ENCODE measurements at places on chromosomes 4 and X.

DNA sequence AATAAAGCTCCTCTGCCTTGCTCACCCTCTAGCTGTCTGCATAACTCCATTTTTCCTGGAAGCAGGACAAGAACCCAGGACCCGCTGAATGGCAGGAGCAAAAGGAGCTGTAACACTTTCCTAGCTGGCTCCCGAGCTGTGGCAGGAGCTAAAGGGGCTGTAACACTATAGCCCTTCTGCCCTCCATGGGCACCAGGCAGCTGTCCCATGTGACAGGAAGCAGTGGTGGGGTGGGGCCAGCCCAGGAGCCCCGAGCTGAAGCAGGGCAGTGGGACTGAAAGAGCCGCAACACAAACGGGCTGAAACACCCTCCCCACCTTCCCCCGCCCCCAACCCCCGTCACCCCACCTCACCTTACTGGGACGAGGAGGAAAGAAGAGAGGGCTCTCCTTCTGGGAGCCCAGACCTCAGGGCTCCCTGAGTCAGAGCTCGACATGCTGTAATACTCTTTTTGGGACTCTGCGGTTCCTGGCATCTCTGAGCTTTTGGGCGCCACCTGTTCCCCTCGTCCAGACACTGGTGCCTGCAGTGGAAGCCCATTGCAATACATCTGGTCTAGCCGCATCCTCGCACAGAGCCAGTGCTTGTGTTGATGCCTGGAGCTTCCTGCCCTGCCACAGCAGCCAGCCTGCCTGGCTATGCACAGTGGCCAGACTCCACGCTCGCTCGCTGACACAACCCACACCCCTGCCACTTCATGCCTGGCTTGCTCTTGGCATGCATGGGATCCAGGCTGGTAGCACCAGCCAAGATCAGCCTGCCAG, 39.4 kb downstream of the PPM1K start:
- peak; percentile 4 for DNase-seq

- no peak for DNase-seq
Measured at GRCh38 chr4:155673453-155673979, 6.9 kb downstream of the GUCY1A1 start.

- DNase-seq, result no peak
Measured at GRCh38 chrX:124555036-124555595, 208.8 kb downstream of the SH2D1A start.

DNA sequence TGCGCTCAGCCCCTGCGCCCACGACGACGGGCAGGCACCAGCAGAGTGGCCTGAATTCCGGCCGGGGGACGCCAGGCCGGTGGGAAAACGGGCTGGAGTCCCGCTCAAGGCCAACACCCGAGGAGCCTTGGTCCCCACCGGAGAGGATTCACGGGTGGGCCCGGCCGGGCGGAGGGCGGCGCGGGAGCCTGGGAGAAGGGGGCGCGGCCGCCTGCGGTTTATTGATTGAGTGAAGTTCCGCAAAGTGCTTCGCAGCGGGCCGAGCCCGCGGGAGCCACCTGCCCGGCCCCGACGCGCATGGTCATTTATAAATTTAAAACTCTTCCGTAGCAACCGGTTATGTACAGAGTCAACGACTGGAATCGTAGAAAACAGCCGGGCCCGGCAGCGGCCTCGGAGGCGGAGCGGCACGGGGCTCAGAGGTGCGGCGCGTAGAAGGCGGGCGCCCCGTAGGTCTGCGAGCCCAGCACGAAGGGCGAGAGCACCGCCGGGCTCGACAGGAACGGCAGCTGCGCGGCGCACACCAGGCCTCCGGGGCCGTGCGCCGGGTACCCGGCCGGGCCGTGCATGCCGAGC, 3.6 kb downstream of the NKX1-1 start:
- DNase-seq, result no peak

DNA sequence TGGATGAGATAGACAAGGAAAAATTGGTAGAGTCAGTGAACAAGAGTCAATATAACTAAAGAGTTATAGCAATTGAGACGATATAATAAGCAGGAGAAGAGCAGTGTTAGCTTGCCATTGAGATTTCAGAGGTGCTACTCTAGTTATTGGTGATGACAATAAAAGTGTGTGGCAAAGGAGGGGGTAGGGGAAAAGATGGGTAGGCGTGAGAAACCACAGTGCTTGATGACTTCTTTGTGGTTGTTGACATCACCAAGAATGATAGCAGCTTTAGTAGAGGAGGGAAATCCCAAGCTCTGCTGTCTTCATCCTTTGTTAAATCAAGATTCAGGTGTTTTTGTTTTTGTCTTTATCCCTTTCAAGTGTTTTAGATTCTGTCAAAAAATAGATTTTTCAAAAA, 179.9 kb upstream of the PPP3CA start:
- DNase-seq, result peak; percentile 43

GRCh38 chr4:163109967-163110366, 56.7 kb downstream of the NAF1 start:
- no peak for DNase-seq

DNA sequence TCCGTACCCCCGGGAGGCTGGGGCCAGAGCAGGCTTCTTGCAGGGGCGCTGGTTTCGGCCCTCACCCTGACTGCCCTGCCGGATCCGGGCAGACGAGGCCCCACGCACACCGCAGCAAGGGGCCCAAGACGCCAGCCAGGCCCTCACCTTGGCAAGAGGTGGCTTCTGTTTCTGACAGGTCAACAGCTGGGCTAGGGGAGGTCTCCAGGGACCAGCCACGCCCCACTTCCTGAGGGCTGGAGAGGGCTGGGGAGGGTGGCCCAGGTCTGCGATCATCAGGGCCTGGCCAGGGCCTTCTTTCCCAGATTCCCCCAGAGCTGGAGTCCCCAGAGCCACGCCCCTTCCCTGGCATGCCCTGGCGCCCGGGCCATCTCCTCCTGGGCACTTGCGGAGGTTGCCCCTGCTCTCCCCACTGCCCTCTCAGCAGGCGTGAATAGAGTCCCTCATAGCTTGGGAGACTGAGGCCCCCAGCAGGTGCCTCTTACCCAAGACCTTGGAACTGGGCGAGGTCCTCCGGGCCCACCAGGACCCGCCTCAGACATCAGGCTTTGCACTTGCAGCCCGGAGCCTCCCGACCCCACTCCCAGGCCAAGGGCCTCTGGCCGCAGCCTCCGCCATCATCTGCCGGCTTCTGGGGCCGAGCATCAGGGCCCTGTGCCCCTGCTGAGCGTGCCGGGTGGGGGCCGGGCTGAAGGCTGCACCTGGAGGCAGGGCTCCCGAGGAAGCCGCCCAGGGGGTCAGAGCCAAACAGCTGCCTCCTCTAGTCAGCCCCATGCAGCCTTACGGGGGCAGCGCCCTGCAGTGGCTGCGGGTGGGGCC, 6.3 kb upstream of the FGFR3 start:
- DNase-seq, result no peak

GRCh38 chr4:4613641-4614286, 71.9 kb upstream of the STX18 start:
- no peak for DNase-seq

GRCh38 chrX:133369065-133369464, 46.2 kb downstream of the GPC4 start:
- no peak for DNase-seq

DNA sequence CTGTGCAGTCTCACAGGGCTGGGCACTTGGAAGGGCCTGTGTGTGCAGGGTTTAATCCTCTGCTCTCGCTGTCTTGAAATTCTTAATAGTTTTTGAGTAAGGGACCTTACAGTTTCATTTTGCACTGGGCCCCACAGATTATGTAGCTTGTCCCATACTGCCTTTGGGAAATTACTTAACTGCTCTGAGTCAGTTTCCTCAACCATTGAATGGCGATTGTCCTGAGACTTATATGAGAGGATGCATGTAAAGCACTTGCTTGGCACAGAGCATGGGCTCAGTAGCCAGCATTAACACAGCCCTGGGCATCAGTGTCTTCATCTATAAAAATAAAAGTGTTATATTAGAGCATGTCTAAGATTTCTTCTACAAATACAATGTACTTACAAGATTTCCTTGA, 55.8 kb downstream of the CLCN5 start:
- no peak for DNase-seq

DNA sequence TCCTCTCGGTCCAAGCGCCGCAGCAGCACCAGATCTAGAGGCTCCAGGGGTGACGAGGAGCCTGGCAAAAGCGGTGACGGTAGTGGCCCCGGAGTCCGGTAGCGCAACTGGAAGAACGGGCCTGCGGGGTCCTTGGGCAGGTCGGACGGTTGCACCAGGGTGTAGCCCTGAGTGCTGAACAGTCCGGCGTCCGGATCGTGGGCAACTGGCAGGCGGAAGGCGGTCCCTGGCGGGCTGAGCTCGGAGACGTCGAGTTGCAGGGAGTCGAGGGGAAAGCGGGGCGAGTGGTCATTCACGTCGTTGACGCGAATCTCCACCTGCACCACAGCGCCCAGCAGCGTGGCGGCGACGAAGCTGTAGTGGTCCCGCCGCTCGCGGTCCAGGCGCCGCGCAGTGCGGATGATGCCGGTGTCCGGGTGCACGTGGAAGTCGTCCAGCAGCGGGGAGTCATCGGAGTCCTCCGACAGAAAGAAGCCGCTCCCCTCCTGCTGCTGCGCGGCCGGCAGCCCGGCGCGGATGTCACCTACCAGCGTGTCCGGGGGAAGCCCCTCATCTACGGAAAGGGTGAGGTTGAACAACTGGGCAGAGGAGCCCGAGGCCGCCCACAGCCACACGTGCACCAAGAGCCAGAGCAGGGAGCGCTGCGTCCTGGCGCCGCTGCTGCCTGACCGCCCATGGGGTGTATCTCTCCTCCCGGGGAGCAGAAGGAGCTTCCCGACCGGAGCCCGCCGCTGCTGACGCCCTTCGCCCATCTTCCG, 837 bp downstream of the DCHS2 start:
- DNase-seq, result peak; percentile 15

DNA sequence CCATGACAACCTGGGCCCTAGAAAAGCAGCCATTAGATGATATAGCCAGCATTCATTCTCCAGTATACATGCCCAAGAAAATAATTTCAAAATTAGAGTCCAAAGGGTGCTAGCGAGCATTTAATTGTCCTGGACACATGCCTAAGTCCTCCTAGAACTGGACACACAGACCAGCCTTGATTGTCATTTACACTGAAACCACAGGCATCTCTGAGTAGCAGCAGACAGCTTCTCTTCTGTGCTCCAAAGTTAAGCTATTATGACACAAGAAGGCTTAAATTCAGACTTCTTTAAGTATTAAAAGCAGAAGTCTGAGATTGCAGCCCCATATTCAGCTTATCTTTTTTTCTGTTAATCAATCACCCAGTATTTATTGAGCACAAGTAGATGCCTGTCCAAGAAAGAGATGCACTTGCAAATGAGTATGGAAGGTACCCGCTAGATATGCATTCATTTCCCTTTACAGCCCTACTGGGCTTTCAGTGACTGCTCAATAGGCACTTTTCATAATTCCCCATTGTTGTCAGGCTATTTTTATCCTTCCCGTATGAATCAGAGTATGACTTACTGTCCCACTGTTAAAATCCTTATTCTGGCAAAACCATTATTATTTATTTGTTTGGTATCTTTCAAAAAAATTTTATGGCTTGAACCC, 374.1 kb downstream of the FBXW7 start:
- DNase-seq, result no peak

DNA sequence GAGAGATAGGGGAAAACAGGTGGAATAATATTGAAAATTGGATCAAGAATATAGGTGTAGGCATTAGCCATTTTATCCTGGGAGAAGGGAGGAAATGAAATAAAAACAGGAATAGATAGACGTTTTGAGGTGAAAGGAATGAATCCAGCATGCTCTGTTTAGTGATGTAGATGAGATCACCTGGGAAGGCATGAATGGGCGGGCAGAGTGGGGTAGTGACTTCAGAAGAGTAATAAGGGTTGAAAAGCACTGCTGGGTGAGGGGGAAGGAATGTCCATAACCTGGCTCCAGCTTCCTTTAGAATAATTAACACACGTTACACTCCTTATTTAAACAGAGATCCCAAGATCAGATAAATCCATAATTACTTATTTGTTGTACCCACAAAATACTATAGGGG, 191.1 kb upstream of the ANXA3 start:
- no peak for DNase-seq

GRCh38 chr4:108287834-108288413, 119.2 kb upstream of the LEF1 start:
- DNase-seq, result no peak

GRCh38 chrX:148582353-148582752, 81.9 kb downstream of the AFF2 start:
- no peak for DNase-seq

DNA sequence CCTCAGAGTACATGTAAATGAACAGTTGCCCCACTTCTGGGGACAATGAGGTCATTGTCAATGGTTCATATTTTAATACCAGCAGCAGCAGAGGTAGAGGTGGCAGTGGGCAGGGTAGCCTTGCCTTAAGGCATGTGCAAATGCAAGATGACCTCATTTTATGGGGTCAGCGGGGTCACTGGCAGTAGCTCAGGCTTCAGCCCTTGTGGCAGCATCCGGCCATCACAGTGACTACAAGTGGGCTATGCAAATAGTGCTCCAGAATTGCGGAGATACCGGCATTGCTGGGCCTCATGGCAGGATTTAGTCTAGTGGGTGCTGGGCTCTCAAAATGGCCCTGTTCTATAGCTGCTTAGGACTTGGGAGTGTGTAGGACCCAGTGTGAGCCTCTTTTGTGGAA, 144.7 kb downstream of the FAM47A start:
- no peak for DNase-seq

DNA sequence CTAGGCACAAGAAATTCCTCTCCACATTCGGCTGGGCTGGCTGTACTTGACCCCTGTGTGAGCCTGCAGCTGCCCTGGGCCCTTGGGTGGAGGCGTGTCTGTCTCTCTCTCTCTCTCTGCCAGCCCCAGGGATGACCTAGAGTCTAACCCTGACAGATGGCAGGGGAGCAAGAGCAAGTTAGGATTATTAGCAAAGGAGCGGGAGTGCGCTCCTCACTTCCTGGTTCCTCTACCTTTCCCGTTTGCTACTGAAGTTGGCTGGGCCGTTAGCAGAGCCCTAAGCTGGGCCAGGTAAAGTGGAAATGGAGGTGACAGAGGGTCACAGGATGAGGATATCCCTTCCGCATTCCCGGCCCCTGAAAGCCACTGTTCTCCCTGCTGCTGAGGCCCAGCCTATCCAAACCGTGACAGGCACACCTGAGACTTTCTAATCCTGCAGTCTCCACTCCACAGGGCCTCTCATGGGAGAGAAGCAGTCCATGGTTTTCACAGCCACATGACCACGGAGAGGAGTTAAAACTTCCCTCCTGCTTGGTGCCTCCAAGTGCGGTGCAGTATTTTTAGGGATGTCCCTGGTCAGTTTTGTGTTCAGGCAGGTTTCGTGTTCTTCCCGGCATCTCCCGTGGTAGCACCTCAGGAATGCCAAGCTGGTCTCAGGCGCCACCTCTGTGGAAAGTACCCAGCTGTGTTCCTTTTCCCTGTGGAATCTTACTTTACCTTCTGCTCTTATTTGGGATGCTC, 79.3 kb downstream of the CLDN22 start:
- DNase-seq, result no peak

GRCh38 chr4:76558396-76559235, 123.6 kb downstream of the SHROOM3 start:
- no peak for DNase-seq

Data from activated T-cell treated with anti-CD3 and anti-CD28 coated beads for 48 hours (primary cell).